ENCODE measurements at places on chromosomes 11 and 22.

GRCh38 chr11:29282088-29282487 lies 734.7 kb downstream of the KCNA4 start:
- no peak for DNase-seq

DNA sequence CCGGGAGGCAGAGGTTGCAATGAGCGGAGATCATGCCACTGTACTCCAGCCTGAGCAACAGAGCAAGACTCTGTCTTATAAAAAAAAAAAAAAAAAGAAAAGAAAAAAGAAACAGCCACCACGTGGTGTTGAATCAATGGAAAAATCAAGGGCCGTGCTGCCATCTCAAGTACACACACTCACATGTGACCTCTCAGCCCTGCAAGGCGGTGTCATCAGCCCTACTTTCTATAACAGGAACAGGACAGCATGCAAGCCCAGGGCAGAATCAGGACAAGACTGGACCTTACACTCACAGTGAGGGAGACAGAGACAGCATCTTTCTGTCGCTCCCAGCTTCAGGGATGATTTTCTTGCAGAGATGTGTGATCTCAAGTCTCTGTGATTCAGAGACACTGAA lies 179.6 kb downstream of the MPPED1 start:
- DNase-seq: no peak

- no peak for DNase-seq
Observed at GRCh38 chr11:84790849-84791427, 836.2 kb downstream of the DLG2 start.

DNA sequence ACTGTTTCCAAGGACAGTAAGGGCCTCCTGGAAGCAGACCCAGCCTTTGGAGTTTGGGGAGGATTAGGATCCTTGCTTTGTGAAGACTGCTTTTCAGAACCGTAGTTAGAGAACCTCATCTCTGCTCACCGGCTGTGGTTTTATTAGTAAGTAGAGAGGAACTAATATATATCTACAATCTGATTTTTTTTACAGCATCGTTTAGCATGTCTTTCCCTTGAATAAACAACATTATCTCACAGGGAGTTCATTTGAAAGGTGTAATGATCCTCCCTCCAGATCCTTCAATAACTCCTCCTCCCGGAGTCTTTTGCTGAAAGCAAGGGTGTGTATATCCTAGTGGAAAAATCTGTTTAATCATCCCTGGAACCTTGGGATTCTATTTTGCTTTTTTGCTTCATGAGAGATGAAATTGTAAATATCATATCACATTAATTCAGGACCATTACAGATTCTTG lies 132.7 kb downstream of the DBX1 start:
- DNase-seq: no peak

DNA sequence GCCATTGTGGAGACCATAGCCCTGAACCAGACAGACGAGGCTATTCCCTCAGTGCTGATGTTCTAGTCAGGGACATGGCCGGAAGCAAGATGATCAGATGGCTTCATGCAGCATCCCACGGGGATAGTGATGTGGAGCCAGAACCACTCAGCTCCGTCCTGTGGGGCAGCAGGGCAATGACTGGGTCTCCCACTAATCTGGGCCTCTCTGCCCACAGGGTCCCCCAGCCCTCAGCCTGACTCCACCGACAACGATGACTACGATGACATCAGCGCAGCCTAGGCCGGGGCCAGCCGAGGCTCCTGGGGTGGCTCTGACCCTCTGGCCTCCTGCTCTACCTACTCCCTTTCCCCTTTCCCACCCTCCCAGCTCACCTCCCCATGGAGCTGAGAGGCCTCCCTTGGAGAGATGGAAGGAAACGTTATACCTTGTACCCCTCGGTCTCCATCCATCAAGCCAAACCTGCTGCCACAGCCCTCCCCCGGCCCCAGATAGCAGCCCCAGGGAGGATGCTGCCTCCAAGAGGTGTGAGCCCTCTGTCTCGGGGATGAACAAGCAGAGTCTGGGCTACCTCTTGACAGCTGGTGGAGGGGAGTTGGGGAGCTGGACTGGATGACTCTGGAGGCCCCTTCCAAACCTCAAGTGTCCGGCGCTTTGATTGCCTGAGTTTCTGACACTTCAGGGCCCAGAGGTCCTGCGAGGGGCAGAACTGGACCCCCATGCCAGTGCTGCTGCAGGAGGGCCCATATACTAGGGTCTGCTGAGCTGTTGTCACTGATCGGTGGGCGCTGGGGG lies 47.8 kb downstream of the CD6 start:
- no peak for DNase-seq

GRCh38 chr11:117871160-117871559 lies 5.3 kb downstream of the FXYD6 start:
- no peak for DNase-seq

DNA sequence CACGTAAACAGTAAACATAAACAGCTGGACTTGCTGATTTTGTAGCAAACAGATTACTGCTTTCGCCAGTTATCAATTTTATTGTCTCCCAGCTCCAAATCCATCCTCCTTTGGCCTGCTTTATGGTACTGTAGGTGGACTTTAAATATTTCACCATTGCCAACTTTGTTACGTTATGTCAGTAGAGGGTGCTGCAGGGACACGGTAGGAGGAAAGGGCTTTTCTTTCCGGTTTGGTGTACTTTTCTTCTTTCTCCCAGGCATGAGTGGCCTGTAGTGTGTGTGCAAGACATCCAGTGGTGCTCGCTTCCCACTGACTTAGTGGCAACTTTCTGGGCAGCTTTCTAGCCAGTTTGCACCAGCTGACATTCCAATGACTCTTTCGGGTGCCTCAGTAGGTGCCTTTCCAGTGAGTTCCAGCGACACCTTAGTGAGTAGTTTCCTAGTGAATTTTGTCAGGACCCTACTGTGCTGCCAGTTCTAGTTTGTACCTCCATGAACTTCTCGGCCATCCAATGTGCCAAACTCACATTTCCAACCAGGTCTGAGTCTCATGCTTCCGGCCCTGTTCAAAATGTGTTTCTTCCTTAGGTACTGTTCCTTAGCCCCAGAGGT lies 267.6 kb upstream of the TENM4 start:
- no peak for DNase-seq

DNA sequence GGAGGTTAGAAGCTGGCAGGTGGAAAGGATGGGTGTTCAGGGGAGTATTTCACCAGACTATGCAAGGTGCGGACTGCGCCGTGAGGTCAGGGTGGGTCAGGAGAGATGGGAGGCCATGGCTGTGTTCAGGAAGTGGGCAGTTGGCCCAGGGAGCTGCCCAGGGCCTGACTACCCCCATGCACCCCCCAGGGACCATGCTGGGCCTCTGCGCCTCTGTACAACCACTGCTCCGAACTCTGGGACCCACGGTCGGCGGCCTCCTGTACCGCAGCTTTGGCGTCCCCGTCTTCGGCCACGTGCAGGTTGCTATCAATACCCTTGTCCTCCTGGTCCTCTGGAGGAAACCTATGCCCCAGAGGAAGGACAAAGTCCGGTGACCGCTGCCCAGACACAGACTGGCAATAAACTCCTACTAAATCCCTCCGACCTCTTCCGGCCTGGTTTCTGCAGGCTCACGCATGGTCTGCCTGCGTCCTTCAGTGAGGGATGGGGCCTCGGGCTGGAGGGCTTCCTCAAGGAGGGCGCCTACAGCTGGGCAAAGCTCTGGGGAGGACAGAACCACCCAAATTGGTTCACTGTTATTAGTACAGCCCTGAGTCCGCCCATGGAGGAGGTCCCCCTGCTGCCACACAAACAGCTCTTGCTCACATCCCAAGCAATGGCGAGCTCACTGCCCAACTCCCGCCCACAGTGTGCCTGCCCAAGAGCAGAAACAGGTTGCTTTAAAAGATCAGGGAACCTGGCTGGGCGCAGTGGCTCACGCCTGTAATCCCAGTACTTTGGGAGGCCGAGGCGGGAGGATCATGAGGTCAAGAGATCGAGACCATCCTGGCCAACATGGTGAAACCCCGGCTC lies 4.2 kb downstream of the PHLDA2 start:
- no peak for DNase-seq

GRCh38 chr22:41996826-41997225 lies 1.8 kb upstream of the WBP2NL start:
- DNase-seq: no peak

DNA sequence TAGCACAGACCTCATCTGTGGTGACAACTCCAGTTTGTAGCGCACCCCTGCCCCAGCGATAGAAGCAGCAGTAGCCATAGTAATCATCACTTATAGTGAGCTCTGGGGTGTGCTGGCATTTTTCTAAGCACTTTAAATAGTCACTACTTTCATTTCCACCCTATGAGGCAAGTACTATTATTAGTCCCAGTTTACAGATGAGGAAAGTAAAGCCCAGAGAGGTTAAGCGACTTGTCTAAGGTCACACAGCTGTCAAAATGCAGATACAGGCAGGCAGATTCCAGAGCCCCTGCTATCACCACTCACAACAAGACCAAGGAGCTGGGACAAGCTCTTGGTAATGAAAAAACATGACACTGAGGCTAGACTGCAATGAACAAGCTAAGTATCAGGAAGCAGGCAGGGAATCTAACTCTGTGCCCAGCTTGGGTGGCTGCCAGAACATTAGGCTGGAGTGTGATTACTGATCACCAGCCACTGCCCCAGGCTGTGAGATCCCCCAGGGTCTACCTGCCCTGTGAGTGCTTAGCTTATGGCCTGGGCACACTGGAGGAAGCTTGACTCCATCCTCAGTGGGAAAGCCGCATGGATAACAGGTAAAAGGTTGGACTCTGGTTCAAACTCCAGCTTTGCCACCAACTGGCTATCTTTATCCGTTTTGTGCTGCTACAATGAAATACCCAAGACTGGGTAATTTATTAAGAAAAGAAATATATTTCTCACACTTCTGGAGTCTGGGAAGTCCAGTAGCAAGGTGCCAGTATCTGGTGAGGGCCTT lies 561.1 kb downstream of the MN1 start:
- DNase-seq: no peak

DNA sequence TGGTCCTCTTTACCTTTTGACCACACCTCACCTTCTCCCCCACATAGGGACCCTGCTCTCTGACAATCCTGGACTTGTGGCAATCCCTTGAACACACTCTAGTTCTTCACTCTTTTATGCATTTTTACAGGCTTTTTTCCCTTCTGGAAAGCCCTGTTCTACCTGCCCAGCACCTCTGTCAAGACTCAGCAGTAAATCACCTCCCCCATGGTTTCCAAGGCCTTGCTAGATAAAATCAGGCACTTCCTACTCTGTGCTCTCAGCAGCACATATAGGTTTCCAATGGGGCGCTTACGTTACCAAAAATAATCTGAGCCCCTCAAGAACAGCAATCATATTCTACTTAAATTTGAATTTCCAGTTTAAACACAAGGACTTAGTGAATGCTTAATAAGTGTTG lies 53.9 kb downstream of the ETS1 start:
- no peak for DNase-seq

GRCh38 chr11:133705873-133706272 lies 139.4 kb downstream of the SPATA19 start:
- no peak for DNase-seq

DNA sequence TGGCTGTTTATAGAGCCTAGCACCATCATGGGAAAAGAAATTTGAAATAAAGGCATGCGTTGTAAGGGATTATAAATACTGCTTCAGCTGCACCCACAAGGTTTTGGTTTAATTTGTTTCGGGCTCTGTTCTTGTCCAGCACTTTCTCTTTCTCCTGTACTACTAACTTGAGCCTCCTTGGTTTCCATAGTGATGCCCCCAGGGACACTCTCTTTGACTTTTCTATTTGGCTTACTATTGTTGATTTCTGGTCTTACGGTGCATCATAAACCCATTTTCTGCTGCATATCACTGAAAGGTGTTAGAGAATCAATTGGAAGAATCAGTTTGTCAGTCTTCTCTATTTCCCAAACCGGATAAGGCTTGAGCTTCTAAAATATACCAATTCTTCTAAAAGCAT lies 1674.3 kb upstream of the RAG2 start:
- DNase-seq: no peak

DNA sequence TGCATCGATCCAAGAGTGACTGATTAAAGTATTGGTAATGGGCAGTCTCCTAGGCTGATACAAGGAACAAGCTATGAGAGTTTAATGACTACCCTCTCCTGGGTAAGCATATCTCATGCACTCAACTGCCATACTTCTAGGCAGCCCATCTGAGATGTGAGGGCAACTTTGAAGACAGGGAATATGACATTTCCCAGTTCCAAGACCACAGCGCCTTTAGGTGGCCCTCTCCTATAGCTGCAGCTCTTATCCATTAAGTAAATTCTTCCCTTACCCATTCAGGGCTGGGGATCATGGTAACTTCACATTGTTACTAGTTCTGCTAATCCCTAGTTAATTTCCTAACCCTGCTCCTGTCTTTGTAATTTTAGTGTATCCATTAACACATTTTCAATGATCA lies 157.3 kb upstream of the CTSC start:
- no peak for DNase-seq

Measured in DMS 273 treated with DMSO at 0.1 percent for 48 hours (cell line).